ENCODE measurements at places on chromosomes 12 and 14.

DNA sequence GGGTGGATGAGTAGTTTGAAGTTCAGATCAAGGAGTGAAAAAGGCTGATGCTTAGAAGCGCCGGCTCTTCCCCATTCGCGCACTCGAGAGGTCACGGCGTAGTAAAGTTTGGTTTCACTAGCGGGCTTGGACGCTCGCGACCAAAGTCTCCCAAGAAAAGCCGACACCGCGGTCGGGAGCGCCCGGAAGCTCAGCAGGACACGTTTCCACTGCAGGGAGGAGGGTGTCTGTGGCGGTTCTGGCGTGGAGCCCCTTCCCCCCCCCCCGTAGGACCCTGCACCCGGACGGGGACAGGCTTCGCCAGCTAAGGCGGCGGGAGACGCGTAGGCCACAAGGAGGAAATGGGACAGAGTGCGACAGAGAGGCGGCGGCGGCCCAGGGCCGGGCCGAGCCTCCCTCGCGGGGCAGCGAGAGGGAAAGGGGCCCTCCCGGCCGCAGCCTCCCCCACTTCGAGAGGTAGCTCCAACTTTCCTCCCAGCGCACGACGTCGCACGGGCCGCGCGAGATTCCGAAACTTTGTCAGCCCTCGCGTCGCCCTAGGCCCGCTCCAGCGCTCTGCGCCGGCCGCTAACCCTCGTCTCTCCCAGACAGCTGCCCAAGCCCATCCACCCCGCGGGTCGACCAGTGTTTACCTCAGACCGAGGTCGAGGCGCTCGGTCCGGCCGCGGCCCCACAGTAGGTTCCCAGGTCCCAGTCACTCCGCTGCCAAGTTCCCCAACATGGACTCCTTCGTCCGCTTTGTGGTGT lies 480 bp downstream of the SCAF11 start:
- DNase-seq, result peak; percentile 30

- no peak for DNase-seq
Measured at GRCh38 chr14:37018571-37019240, 153.7 kb downstream of the SLC25A21 start.

GRCh38 chr12:116161588-116161987 lies 115.9 kb downstream of the MED13L start:
- no peak for DNase-seq

- DNase-seq, result no peak
Measured at GRCh38 chr12:68864604-68865003, 56.6 kb downstream of the MDM2 start.

DNA sequence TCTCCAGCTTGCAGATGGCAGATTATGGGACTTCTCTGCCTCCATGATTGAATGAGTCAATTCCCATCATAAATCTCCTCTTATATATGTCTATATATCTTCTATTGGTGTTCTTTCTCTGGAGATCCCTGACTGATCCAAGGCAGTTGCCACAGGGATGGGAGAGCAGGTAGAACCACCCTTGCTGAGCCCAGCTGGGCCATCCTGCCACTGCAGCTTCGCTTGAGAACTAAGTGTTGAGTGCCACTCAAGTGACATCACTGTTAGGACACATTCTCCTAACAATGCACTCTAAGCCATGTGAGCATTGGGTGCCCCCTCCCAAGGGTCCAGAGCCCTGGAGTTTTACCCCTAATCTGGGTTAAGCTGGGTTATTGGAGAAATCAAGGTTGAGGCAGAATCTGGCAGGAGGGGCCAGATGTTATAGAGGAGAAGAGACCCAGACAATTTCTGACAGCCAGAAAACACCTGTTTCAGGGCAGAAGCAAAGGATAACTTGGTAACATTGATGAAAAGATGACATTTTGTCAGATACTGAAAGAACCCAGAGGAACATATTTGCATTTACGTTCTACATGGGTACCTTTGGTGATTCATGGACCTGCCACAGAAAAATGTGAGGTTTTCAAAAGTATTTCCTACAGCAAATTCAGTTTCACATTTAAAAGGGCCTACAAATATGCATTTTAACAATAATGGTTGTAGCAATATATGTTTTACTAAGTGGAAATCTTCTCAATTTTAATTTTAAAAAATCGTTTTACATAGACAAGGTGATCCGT lies 57.2 kb upstream of the MAX start:
- no peak for DNase-seq

- no peak for DNase-seq
Measured at GRCh38 chr12:23361971-23362370, 587.5 kb downstream of the SOX5 start.

DNA sequence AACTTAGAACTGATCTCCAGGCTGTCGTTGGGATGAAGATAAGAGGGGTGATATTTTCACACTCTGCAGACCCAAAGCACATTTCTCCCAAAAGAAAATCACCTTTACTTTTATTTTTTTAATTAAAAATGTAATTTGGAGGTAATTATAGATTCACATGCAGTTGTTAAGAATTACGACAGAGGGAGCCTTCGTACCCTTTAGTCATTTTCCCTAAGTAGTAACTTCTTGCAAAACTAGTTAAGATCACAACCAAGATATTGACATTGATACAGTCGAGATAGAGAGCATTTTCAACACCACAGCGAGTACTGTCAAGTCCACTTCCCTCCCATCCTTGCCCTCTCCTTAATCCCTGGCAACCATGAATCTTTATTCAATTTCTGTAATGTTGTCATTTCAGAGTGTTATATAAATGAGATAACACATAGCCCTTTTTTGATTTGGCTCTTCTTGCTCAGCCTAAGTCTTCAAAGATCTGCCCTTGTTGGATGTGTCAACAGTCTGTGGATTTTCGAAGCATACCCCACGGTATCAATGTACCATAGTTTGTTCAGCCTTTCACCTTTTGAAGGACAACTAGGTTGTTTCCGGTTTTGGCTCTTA lies 39.6 kb downstream of the DNAH10 start:
- DNase-seq, result no peak

DNA sequence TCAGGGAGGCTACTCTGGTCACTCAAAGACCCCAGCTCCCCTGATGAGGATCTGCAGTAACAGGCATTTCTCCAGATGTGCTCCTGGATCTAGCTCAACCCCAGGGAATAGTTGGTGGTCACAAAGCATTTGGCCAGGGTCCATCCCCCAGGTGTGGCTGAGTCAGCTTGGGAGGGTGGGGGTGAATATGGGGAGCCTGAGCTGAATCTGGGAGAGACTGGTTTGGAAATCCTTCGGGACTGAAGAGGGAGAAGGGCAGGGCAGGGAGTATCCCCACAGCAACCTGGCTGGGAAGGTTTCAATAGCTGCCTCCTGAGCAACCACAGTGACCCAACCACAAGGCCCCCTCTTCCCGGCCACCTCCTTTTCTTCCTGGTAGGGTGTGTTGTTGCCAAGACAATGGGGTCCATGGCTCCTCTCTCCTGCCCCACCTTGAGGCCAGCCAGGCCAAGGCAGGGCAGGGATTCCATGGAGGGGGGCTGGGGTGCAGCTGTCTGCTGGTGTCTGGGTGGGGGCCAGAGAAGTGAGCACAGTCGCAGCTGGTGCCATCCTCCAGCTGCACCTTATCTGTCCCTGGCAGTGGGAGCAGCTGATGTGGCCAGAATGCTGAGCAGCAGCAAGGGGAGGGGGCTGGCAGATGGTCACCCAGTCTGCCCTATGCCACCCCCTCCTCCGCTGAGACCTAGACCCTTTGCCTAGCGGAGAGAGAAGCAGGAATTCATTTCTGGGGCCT lies 5.5 kb downstream of the ASIC1 start:
- DNase-seq, result no peak

GRCh38 chr14:101961746-101962502 lies 2.4 kb upstream of the DYNC1H1 start:
- no peak for DNase-seq

- DNase-seq, result no peak
Measured at GRCh38 chr12:27143256-27144069, 61.1 kb upstream of the C12orf71 start.

- peak; percentile 29 for DNase-seq
Measured at GRCh38 chr12:106974511-106974910, 12.4 kb downstream of the MTERF2 start.

GRCh38 chr12:108837239-108837638 lies 20.1 kb downstream of the SSH1 start:
- DNase-seq, result no peak

- no peak for DNase-seq
Measured at GRCh38 chr12:97876780-97877179, 414.2 kb downstream of the RMST start.

- DNase-seq, result no peak
Measured at GRCh38 chr12:29104516-29104915, 44.6 kb upstream of the FAR2 start.

- DNase-seq, result no peak
Measured at GRCh38 chr14:35113308-35113950, 8.4 kb downstream of the PPP2R3C start.

GRCh38 chr14:72290241-72290640 lies 358.0 kb downstream of the RGS6 start:
- no peak for DNase-seq

GRCh38 chr12:67716817-67717216 lies 68.3 kb downstream of the DYRK2 start:
- no peak for DNase-seq

DNA sequence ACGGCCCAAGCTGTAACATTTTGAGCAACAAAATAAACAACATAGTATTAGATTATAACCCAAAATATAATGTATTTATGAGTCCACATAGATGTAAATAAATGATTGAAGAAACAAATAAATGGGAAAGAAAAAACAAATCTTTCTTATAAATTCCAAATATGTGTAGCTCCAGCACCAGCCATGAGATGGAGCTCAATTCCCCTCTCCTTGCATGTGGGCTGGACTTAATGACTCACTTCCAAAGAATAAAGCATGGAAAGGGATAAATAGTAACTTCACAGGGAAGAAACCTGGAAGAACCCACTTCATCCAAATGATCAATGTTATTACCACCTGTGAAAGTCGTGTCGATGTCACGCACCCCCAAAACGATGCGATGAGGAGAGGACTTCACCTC lies 158.8 kb downstream of the RPAP3 start:
- no peak for DNase-seq

DNA sequence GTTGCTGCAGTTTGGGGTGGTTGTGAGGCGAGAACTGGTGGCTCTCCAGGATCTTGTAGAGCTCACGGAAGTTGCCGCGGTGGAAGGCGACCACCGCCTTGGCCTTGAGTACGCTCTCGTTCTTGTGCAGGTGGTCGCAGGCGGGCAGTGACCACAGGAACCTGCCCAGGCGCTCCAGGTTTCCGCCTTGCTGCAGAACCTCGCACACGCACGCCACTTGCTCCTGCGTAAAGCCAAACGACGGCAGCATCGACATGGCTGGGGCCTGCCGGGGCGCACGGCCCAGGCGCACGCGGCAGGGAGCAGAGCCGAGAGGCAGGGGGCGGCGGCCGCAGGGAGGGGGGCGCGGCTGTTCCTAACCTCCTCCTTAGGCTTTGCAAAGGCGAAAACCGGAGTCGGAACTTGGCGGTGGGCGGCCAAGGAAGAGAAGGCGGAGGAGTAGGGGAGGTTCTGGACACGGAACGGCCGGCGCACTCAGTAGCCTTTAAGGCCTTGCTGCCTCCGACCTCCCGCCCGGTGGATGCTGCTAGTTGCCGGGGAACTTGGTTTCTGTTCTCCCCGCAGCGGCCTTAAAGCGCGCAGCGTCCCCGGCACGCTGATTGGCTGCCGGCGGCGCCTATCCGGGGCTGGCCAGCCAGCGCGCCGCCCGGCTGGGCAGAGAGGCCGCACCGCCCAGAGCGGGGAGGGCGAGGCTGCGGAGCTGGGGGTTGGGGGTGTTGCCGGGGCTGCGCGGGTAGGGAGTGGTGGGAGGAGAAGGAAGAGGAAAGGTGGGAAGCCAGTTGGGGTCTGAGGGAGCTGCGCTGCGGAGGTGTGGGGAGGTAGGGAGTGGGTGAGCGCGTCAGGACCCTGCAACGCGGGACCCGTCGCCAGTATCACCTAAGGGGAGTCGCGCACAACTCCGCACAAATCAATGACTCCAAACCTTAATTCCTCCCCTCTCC lies at the start of gene SIX1:
Gene SIX1 (minus strand): TSS at position 544 of the 941 bp plus-strand sequence. CDS start 288 bp downstream, at position 256.
- peak; percentile 99 for DNase-seq

DNA sequence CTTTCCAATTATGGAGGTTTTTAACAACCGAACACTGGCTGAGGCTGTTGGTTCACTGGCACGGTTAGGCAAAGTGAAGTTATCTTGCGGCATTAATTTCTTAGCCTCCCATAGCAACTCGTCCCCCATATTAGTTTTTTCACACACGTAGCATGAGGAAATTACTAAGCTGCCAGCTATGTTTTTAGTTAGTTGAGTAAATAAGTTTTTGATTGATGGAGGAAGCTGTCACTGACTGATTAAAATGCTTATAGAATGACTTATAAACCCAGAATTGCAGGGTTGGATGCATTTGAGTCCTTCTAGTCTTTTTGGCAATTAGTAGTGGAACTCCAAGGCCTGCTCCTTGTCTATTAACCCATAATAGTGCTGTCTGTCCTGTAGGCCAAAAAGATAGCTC lies 97.1 kb downstream of the ALG10 start:
- DNase-seq, result no peak

DNA sequence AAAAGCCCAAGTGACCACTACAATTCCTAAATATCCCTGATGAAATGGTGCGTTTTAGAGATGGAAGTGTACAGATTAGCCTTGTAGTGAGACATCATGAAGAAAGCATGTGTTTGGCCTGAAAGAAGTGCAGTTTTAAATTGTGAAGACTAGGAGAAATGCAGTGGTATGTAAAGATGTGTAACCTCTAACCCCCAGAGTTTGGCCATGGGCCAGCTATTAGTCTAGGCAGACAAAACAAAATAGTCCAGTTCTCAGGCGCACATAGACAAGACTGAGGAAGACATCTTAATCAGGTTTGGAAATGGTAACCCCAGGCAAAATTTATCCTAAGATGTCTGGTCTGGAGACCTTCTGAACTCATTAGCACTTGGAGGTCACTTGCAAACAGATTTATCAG lies 23.4 kb downstream of the WBP11 start:
- no peak for DNase-seq

DNA sequence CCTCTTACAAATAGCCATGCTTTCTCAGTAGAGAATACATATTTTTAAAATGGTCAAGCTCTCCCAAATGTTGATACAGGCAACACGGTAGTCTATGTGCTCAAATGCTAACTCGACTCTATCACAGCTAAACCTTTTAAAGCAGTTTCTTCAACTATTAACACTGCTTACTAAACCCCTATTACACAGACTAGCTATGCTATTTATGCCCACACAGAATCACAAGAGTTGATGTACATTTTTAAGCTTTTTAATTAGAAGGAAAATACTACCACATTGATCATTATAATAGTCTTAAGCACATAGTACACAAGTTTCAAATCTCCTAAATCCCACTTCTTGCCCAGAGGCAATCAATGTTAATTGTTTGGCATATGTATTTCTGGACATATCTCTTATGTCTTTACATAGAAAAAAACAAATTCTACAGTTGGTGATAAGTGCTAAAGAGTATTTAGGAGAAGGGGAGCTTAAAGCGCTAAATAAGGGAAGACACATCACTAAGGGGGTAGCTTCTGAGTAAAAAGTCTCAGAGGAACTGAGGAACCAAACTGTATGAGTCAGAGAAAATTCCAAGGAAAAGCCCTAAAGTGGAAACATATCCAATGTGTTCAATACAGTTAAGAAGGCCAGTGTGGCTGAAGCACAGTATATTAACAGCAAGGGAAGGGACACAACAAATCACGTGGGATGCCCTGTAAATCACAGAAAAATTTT lies 13.7 kb downstream of the HNRNPC start:
- no peak for DNase-seq

- DNase-seq, result no peak
Measured at GRCh38 chr14:103688906-103689902, 26.0 kb downstream of the XRCC3 start.

Measured in HuH-7 (cell line).